CD8-positive, alpha-beta T cell (primary cell): ENCODE measurements at places on chromosomes 12 and 14.

DNA sequence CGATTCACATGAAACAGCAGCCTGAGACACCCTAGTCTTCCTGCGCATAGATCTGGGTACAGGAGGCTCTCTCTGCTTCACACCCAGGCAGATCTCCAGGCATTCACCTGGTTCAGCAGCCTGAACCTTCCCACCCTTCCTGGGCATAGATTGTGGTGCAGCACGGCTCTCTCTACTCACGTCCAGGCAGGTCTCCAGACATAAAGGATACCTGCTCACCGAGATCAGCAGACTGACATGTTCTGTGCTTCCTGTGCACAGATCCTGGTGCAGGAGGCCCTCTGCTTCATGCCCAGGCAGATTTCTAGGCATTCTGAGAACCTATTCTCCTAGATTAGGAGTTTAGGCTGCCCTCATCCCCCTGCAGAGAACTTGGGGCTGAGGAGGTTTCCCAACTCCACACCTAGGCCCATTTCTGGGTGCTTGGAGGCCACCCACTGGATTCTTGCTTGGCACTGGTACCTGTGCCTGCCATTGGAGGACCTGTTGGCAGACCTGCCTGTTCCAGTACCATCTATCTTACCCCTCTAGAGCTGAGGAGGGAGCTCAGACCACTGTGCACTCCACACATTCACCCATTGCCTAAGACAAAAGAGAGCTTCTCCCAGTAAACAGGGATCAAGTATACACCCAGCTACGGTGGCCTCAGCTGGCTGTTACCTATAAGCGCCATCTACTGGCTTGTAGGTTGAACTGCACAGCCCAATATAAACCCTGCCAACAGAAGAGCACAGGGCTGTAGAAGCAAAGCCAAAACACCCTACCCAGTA, 28.0 kb upstream of the GARIN6 start:
- DNase-seq = no peak

GRCh38 chr14:32038876-32039275, 38.2 kb upstream of the ARHGAP5 start:
- DNase-seq = no peak

DNA sequence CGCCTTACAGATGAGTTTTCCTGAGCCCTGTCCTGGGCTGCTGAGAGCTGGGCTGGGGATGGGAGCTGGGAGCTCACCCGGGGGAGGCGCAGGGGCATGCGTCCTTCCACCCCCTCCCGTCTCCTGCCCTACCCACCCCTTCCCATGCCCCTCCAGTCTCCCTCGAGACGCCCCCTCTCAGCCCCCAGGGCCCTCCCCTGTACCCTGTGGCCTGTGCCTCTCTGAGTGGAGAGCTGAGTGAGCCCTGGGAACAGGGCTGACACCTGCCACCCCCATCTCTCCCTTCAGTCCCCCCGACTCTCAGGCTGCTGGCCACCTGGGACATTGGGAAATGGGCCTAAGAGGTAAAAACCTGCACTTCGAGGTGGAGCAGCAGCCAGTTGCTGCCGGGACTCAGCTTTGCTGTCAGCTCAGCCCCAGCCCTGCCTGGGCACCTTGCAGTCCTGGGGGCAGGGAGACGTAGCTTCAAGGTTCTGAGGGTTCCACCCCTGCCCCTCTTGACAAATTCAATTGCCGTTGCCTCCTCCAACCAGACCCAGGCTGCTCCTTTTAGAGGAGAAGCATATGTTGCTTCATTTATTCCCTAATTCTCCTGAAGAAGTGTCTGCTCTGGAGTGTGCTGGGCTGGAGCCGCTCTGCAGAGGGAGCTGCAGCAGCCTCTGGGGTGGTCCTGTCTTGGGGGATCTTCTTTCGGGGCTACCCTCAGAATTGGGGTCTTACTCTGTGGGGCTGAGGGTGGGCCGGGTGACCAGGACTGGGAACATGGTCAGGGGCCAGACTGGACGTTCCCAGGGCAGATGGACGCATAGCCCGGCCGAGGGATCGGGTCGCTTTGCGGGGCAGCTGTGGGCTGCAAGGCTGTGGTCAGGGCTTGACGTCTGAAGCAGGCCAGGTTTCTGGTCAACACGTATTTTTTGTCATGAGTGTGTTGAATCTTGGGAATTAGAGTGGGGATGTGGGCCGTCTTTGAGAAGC, 141.4 kb downstream of the ADGRD1 start:
- DNase-seq = no peak

- no peak for DNase-seq
These were observed 77.0 kb downstream of the STON2 start for GRCh38 chr14:81323093-81323492.

DNA sequence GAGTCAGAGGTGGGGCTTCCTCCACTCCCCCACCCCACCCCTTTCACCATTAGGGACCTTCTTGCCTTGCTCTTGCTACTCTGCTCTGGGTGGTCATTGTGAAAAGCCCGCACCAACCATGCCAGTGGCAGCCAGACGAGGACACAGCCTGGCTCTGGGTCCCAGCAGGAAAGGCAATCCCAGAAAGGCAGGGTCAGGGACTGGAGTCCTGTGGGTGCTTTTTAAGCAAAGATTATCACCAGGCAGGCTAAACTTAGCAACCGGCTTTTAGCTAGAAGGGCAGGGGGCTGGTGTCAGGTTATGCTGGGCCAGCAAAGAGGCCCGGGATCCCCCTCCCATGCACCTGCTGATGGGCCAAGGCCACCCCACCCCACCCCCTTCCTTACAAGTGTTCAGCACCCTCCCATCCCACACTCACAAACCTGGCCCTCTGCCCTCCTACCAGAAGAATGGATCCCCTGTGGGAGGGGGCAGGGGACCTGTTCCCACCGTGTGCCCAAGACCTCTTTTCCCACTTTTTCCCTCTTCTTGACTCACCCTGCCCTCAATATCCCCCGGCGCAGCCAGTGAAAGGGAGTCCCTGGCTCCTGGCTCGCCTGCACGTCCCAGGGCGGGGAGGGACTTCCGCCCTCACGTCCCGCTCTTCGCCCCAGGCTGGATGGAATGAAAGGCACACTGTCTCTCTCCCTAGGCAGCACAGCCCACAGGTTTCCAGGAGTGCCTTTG, 1.2 kb upstream of the GAPDH start:
- DNase-seq = no peak
